ENCODE measurements at places on chromosomes 1 and 21.

DNA sequence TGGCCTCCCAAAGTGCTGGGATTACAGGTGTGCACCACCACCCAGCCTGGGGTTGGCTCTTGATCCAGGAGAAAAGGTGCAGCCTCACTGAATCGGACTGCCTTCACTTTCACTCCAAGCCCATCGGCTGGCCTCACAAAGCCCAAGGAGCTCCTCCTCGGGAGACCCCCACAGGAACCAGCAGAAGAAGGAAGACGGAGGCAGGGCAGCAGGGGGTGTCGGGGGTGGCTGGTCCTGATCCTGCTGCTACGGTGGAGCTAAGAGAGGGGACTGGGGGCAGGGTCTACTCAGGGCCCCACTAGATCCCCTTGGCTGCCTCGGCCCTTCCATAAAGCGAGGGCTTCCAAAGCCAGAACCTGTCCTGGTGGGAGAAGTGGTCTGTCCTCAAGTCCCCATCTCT, 93.9 kb downstream of the STUM start:
- no peak for DNase-seq

GRCh38 chr1:174448974-174449373, 1.2 kb downstream of the GPR52 start:
- DNase-seq: peak; percentile 7

DNA sequence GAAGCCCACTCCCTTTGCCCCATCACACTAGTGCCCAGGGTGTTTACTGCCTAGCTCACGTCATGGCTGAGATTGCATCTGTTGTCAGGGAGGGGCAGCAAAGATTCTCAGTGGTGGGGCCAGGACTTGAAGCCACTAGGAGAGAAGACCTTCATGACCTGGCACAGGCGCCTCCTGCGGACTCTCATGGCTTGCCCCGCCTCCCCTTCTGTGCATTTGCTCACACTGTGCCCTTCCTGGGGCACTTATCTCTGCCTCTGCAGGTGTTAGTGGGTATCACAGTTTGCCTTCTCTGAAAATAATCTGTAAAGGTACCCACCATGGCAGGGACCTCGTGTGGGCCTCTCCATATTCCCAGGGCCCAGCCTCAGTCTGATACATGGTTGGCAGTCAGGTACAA, 20.1 kb downstream of the PTPRU start:
- no peak for DNase-seq

GRCh38 chr1:162886705-162887104, 25.7 kb upstream of the CCDC190 start:
- DNase-seq: no peak

DNA sequence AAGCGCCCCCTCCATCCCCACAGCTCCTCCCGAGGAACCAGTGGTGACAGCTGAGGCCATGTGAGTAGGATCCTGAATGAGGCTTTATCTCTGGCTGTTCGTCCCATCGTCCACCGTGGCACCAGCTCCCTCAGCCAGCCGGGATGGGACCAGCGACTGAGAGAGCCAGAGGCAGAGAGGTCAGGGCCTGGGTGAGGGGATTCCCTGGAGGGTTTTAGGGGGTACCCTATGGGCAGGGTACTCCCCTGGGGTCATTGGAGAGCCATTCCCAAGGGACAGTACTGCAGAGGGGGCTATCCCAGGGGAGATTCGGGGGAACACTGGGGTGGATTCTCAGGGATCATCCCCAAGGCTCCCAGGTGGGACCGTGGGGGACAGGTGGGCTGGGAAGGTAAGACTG, 2.4 kb downstream of the TMEM125 start:
- DNase-seq: no peak

- no peak for DNase-seq
Observed at GRCh38 chr1:158333405-158334155, 2.2 kb upstream of the CD1B start.

GRCh38 chr1:77388661-77389060, 106.8 kb downstream of the AK5 start:
- no peak for DNase-seq

- peak; percentile 79 for DNase-seq
Observed at GRCh38 chr1:21586846-21587601, 77.8 kb downstream of the ALPL start.

DNA sequence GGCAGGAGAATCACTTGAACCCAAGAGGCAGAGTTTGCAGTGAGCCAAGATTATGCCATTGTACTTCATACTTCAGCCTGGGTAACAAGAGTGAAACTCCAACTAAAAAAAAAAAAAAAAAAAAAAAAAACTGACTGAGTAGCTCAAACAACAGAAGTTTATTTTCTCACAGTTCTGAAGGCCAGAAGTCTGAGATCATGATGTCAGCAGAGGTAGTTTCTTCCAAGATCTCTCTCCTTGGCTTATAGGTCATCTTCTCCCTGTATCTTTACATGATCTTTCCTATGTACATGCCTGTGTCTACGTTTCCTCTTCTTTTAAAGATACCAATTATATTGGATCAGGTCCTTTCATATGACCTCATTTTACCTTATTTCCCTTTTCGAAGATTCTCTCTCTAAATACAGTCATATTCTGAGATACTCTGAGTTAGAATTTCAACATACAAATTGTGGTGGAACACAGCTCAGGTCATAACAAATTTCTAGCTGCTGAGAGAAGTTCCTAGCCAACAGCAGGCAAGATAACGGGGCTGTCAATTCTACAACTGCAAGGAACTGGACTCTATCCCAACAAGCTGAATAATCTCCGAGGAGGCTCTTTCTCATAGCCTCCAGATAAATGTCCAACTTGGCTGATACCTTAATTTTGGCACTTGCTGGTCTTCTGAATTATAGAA, 187.7 kb upstream of the ADAMTS5 start:
- peak; percentile 31 for DNase-seq

DNA sequence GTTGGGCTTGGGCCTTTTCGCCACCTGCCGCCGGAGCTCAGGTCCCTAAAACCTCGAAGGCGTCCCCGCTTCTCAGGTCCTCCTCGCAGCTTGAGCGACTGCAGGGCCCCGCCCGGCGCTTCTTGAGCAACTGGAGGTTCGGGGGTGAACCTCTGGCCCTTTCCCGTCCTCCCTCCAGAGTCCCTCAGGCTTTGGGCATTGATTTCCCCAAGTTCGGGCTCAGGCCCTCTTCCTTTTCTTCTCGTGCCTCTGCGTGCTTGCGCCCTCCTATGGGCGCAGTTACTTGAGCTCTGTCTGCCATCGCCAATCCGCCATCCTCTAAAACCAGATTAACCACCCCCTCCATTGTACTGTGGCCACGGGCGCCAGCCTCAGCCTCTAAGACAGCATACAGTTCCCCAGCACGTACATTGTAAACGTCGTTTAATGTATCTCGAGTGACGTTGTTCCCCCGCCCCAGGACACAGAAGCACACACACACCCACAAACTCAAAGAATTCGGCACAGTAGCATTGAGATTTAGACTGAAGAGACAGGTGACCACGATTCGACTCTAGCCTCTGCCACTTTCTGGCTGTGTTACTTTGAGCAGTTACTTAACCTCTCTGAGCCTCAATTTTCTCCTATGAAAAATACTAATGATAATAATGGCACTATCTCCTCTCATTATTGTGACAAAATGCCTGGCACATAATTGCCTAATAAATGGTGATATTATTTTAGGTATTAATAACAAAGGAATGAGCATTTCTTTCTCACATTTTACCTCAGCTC, 22.6 kb downstream of the BTG2 start:
- DNase-seq: peak; percentile 48

DNA sequence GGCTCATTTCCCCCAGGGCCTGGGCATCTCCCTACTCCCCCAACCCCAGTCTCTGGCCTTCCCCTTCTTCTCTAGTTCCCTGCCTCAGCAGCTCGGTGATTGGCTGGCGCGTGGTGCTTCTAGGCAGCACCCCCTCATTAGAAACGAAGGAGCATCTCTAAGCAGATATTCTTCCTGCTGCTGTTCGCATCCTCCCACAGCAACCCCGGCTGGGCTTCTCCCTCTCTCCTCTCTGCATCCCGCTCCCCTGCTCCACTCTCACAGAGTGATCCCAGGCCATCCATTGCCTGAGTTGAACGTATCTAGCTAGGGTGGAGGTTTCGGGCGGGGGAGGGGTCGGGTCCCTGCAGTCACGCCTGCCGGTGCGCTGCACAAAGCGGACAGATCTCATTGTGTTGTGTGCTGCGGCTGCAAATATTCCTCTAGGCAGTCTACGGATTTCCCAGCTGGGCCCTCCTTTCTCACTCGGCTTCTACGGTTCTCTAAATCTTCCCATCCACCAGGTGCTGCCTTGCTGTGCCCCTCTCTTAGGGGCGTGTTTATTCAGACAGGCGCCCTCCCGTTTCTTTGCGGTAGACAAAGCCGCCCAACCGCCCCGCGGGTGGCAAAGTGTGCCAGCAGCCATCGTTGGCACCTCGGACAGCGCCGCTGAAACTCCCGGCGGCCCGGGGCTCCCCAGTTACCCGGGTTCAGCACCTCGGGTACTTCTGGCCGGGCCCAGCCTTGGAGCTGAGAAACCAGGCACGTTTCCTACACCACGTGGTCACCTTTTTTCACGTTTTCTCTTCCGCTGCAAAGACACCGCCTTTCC, 2.2 kb downstream of the CACNA1E start:
- no peak for DNase-seq

DNA sequence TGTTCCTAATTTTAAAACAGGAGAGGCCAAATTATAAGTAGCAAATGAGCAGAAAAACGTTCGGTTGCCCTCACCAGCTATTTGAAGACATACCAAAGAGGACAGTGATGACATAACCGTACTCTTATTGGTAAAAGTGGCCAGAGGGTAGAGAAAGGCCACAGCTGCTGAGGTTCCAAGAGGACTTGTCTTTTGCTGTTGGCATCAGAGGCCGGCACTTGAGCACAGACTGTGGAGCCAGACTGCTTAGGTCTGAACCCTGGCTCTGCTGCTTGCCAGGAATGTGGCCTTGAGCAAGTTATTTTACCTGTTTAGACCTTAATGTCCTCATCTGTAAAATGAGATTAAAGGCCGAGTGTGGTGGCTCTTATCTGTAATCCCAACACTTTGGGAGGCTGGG, 14.9 kb downstream of the ETV3L start:
- no peak for DNase-seq

DNA sequence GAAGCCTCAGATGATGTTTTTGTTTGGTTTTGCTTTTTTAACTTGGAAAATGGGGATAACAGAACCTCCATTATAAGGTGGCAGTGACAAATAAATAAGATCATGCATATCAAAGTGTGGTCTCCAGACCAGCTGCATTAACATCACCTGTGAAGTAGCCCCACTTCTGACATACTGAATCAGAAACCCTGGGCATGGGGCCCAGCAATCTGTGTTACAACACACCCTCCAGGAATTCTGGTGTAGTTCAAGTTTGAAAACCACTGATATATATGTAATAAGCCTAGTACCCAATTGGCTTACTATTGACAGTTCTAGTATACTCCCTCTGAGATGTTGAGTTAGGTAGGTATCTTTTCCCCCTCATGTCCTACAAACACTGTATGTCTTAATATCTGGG, 24.1 kb upstream of the RNF19B start:
- DNase-seq: peak; percentile 90

DNA sequence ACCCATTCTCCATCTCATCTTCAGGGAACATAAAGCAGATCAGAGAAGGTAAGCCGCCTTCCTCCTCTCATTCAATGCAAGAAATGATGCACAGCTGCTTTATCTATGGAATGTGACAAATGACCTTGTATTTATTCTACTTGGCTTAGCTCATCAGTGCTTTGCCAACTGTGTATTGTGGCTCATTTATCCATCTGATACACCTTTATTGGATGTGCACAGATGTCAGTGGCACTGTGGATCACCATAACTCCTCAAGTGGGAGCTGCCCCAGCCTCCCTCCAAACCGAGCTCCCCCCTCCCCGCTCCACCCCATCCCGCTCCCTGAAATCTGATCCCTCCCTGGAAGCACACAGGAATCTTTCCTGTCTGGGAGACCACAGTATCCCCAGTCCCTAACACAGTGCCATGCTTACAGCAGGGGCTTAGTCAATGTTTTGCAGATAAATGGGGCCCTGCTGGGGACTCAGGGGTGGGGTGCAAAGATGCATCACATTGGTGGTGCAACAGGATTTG, 156.0 kb upstream of the RAB4A start:
- DNase-seq: peak; percentile 23

DNA sequence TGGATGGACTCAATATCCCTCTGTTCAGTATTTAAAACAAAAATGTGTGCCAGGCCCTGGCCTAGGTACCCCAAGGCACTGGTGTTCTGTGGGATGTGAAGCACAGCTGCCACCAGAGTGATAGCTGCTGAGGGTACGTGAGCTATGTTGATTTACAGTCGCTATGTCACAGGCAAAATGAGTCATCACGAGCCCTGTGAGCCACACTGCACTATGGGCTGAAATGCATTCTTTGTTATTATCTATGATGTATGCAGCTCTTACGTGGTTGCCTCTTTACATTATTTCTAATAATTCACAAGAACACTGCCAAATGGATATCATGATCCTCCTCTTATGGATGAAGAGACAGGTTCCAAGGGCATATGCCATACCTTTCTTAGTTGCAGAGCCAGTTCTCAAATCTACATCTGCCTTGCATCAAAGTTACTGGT, 2.1 kb downstream of the TEX38 start:
- DNase-seq: peak; percentile 55

DNA sequence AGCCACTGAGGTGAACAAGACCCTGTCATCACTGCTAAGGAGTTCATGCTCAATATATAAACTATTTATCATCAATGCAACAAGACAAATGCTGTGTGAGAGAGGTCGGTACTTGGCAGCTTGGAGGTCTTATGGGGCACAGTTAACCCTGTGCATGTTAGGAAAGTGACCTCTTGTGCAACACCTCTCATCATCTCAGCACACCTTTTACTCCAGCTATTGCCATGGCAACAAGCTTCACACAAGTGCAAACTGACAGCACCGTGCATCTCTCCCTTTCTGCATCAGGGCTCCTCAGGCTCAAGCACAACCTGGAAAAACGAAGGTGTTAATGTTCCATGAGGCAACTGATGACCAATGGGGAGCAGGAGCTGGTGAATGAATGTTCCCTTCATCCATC, 14.7 kb upstream of the MYSM1 start:
- no peak for DNase-seq

GRCh38 chr1:222750651-222751050, 13.6 kb downstream of the FAM177B start:
- DNase-seq: no peak

GRCh38 chr1:241569848-241570247, 37.7 kb downstream of the KMO start:
- DNase-seq: no peak

- DNase-seq: peak; percentile 58
Observed at GRCh38 chr1:119453021-119453420, 38.1 kb downstream of the HSD3B2 start.

DNA sequence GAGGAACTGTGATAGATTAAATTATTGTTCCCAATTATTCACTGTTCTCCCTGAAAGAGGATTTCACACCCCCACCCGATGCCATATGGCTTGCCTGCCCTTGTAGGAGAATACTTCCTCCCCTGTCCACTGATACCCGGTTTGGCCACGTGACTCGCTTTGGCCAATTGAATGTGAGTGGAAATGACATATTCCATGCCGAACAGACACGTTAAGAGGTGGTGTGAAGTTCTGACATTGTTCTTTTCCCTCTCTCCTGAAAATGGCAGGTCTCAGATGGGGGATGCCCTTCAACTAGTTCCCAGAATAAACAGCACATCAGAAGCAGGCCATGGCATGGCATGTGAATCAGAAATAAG, 5.3 kb downstream of the STUM start:
- no peak for DNase-seq

- peak; percentile 70 for DNase-seq
Observed at GRCh38 chr1:115671176-115671934, 29.6 kb downstream of the VANGL1 start.

GRCh38 chr1:67441739-67442281, 11.6 kb upstream of the SERBP1 start:
- no peak for DNase-seq

GRCh38 chr1:24120965-24121364, 9.0 kb upstream of the MYOM3 start:
- peak; percentile 57 for DNase-seq

- DNase-seq: peak; percentile 28
Observed at GRCh38 chr1:150420560-150421265, 56.8 kb downstream of the RPRD2 start.
